ENCODE measurements at places on chromosomes 3 and 15.

DNA sequence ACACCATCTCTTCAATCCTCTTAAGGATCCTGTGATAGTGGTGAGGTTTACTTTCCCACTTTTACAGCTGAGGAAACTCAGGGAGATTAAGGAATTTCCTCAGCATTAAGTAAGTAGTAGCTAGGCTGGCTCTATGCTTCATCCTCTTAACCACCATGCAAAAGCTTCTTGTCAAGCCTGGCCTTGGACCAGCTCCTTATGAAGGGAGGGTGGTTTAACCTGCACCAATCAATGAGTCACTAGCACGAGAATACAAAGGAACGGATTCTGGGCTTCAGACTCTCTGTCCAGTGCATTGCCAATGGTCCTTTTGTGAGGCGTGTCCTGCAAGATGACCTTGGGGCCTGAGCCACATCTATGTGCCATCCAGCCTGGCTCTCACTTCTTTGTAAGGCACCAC, 202.0 kb upstream of the CFAP20DC start:
- DNase-seq: peak; percentile 98

GRCh38 chr3:49629866-49630265, 44.3 kb upstream of the APEH start:
- DNase-seq: no peak

GRCh38 chr15:92839696-92840095, 60.4 kb upstream of the CHD2 start:
- no peak for DNase-seq

DNA sequence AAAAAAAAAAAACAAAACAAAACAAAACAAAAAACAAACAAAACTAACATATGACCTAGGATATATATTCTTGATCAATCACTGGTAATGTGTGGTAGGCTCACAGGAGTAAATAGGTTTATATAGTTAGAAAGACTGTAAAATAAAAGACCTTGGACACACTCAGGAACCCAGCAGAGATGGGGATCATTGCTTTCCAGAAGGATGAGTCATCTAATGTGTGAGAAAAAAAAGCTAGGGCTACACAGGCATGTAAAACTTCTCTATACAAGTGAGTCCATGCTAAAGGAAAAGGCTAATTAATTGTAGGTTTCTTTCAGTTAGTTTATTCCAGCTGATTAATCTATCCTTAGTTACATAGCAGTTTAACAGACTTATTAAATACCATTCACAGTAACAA, 710.3 kb upstream of the ARPP21 start:
- DNase-seq: no peak

GRCh38 chr3:197736010-197736490, 654 bp downstream of the RUBCN start:
- no peak for DNase-seq

DNA sequence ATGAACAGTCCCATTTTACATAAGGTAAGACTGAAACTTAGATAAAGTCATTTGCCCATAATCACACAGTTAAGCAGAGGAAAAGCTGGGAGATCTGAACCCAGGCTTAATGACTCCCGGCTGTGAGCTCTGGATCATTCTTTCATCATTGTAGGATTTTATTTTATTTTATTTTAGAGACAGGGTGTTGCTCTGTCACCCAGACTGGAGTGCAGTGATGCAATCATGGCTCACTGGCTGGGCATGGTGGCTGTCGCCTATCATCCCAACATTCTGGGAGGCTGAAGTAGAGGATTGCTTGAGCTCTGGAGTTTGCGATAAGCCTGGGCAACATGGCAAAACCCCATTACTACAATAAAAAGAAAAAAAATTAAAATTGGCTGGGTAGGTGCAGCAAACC, 31.2 kb upstream of the RAF1 start:
- DNase-seq: no peak

DNA sequence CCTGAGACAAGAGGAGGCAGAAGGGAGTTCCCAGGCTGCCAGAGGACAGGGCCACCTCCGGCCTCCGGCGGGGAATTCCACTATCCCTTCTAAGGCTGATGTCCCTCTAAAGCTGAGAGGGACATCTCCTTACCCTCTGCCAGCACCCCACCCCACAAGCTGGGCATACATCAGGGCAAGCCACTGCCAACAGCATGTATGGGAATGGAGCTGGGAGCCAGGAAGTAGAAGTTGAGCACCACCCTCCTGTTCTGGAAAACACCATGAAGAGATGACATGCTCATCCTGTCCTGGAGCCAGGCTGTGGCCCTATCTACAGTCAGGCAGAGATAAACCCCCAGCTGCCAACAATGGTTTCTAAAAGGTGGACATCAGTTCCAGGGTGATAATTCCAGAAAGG, 7.1 kb downstream of the PLCD1 start:
- no peak for DNase-seq

DNA sequence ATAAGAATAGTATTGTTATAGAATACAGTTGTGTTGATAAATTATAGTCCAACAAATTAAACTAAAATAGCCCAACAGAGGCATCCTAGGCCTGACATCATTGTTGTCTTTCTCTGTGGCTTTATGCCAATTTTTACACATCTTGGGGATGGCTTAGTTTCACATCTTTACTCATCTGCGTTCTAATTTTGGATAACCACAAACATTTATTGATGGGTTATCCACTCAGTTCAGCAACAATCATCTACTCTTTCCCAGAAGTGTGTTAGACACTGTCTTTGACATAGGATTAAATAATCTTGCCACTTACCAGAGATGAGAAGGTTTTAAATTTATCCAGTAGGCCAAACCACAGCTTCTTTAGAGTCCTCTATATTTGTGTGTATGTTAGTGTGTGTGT, 120.8 kb upstream of the PHLDB2 start:
- no peak for DNase-seq

All from retinal pigment epithelial cell (primary cell).